Fibroblast of villous mesenchyme (primary cell): ENCODE measurements at places on chromosomes 16 and 17. TPM values are rescaled to one million over a fixed set of nuclear protein-coding genes. Genes with fewer than 3 reads are reported as not detected.

- no peak for DNase-seq
These were observed 832 bp upstream of the SRRM2 start for GRCh38 chr16:2751577-2752034.

DNA sequence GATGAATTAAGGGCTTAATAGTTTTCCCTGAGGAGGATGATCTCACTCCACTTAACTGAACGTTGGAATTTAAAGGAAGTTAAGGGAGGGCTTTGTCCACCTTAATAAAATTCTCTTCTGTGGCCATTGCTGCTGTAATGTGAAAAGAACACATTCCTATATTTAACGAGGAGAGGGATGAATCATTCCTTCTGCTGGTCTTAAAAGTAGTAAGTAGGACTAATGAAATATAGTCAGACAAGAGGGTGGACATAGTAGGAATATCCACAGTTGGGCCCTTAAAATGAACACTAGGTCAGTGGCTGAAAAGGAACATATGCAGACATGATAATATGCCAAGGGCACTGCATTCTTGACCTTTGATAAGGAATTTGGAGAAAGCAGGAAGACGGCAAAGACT lies 405.6 kb downstream of the PMP22 start:
- peak; percentile 69 for DNase-seq

- DNase-seq, result no peak
These were observed 34.8 kb downstream of the TMEM235 start for GRCh38 chr17:78266231-78266631.

GRCh38 chr17:55582897-55583296 lies 71.6 kb upstream of the SMIM36 start:
- no peak for DNase-seq

DNA sequence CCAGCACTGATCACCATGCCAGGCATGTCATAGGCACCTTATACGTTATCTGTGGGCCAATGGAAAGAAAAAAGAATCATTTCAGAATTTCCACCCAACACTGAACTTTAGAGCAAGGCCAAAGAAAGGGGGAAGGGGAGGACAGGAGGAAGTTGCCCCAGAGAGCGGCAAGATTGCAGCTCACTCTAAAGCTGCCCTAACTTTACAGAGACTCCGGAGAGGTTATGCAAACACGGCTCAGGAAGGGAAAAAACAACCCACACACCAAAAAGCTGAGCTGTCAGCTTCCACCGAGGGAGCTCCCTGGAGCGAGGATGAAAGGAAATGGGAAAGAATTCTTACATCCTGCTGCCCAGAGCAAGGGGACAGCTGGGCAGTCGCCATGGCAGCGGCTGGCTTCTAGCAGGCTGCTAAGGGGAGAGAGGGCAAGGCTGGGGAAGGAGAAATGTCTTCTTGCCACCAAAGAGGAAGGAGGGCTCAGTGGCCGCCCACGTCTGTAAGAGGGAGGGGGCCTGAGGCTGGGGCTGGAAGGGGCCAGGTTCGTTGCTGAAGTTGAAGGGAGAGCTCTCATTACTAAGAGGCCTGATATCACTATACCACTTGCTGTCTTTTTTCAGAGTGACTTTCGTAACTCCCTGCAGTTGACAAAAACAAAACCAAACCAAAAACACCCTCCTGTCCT lies 18.2 kb downstream of the COTL1 start:
- peak; percentile 91 for DNase-seq

DNA sequence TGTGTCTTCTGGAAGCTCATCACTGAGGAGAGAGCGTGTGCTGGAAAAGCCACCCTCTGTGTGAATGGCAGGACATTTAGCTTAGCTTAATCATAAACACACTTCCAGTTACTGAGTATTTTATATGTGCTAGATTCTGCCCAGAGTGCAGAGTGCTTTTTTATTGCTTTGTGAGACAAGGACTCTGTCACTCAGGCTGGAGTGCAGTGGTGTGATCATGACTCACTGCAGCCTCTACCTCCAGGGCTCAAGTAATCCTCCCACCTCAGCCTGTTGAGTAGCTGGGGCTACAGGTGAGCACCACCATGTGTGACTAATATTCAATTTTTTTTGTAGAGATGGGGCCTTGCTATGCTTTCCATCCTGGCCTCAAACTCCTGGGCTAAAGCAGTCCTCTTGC lies 61.4 kb upstream of the IRX3 start:
- DNase-seq, result no peak

GRCh38 chr16:78283548-78284251 lies 184.2 kb downstream of the WWOX start:
- no peak for DNase-seq

Gene TSPOAP1
- total RNA-seq, result 0.86 and 2.3 TPM in 2 replicates

DNA sequence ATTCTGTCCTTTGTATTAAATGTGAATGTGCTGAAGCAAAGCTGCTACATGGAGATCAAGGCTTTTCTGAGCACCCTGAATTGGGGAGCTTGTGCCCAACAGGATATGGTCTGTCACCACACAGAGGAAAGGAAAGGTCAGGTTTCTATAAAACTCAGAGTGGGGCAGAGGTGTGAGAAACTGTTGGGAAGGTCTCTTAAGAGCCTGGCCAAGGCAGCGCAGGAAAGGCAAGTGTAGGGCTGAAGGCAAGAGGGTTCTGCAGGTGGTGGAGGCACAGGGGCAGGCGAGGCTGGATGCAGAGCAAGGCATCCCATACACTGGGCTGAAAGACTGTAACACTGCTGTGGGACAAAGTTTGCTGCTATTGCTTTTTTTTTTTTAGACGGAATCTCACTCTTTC lies 8.1 kb downstream of the COX6A2 start:
- DNase-seq, result no peak

Gene DRC3
- total RNA-seq, result under 0.01 and 0.97 TPM in 2 replicates
